ENCODE measurements at places on chromosomes 1 and 21.

DNA sequence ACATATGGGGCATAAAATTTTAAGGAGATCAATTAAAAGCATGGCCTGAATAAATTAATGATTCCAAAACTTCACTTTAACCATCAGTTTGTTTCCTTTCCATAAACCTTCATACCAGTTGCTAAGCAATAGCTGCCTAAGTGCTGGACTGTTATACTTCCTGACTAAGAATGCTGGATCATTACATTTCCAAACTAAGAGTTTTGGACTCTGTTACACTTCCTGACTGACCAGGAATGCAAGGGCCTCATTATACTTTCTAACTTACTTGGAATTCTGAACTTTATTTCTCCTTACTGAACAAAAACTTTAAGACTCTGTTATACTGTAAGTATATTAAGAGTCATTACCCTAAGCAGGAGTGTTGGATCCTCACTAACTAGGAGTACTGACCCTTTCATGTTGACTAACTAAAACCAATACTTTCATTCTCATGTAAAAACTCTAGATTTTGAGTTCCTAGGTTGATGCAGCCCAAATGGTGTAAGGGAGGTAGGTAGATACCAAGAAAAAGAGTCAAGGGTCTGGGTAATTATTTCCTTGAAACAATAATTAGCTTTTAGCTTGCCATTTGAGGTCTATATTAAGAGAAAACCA is 118.2 kb downstream of the FAF1 start:
- peak; percentile 1 for DNase-seq

GRCh38 chr21:35329940-35330660 is 281.0 kb upstream of the RUNX1 start:
- DNase-seq: no peak

DNA sequence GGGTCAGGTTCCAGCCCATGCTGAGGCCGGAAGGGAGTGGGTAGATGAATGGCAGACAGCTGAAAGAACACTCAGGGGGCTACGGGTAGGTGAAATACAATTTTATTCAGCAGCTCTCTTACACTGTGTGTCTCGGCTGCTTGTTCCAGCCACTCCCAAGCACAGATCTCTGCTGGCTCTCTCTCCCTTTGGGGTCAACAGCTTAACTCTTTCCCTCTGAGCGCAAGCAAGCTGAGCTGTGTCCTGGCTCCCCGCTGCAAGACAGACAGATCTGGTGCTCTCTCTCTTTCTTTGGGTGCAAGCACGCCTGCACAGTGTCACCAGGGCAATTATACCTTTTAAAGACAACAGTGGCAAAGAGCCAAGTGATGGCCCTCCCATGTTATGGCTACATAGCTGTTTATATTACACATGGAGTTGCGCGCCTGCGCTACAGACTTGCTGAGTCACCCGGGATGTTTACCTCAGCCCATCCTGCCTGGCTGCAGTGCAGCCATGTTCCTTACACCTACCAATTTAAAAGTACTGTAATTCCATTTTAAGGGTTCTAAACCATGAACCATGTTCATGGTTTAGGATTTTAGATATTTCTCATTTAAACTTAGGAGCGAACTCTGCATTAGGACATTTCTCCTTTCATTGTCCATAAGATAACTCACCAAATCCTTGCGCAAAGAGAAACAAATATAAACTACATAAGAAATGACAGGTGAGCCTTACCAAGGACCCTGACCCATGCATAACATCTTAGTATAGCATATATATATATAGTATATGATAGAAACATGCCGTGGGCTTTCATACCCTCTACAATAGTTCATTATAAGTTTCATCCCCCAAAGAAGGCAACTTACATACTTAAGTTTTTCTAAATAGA is 396.5 kb downstream of the SMYD3 start:
- peak; percentile 60 for DNase-seq

DNA sequence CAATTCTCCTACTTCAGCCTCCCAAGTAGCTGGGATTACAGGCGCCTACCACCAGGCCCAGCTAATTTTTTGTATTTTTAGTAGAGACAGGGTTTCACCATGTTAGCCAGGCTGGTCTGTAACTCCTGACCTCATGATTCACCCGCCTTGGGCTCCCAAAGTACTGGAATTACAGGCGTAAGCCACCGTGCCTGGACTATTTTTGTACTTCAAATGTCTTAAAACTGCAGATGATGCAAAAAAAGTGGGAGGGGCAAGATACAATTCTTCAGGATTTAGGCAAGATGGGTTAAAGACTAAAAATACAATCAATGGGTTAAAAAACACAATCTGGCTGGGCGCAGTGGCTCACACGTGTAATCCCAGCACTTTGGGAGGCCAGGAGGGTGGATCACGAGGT is 4.7 kb downstream of the SCAF4 start:
- DNase-seq: no peak

DNA sequence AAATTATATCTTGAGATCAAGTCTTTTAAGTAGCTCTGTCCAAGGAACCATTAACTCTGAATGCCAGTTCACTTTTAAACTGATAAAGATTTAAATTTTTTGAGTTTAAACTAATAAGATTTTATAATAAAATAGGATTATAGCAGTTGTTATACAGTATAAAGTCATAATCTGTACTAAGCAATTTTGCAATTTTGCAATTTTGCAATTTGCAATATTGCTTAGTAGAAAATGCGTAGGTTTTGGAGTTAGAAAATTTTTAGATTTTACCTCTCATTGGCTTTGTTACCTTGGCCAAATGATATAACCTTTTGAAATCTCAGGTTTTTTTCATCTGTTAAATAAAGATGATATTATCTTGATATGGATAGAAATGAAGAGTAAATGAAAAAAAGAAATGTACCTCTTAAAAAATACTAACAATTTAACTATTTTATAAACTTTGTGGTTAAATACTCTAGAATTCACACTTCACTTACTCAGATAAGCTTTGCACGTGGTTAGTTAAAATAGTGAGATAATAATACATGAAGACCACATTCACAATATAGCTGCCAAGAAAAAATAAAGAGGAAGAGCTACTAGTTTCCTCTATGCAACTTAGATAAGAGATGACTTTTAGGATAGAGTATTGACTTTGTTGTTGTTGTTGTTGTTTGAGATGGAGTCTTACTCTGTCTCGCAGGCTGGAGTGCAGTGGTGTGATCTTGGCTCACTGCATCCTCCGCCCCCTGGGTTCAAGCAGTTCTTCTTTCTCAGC is 13.9 kb downstream of the CCDC18 start:
- no peak for DNase-seq

- DNase-seq: no peak
Measured at GRCh38 chr1:31661856-31662255, 17.2 kb upstream of the PEF1 start.

DNA sequence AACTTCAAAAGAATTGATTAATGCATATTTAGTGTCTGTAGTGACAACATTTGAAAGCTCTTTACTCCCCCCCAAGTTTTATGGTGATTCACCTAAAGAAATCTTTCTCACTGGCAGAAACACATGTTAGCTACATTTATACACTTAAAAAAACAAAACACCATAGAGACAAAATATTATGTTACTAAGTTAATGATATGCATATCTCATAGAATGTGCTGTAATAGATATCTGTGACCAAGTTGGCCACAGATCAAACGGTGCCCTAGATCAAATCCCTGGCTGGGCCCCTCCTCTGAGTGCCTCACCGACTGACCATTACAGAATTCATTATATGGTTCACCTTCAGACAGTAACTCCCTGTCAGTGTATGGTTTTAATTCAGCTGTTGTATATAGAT is 322.1 kb upstream of the LYPLAL1 start:
- DNase-seq: no peak

GRCh38 chr1:46136711-46137110 is 4.3 kb upstream of the PIK3R3 start:
- DNase-seq: no peak
